D721Med (cell line): ENCODE measurements at places on chromosomes 6 and 20.

GRCh38 chr6:146543211-146543939 is at the start of gene RAB32:
Gene RAB32 (plus strand): TSS chr6:146543833. CDS start chr6:146543872, 39 bp downstream.
- DNase-seq = no peak

DNA sequence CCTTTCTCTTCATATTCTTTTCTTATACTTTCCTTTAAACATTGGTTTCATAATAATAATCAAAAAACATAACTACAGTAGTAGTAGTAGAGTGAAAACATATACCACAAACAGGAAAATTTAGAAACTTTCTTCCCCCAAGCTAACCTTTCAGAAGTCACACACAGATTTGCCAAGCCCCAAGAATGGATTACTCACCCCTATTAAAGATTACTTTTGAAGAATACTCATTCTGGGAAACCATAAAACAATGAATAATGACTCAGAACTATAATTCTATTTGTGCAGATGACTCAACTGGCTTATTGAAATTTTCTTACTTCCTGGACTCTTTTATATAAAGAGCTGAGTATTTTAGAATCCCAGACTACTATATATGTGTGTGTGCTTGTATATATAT is 119.4 kb upstream of the GJE1 start:
- no peak for DNase-seq

- no peak for DNase-seq
These were observed 4.9 kb downstream of the TM9SF4 start for GRCh38 chr20:32114305-32114960.

GRCh38 chr20:23744817-23745216 is 5.9 kb downstream of the CST1 start:
- no peak for DNase-seq

DNA sequence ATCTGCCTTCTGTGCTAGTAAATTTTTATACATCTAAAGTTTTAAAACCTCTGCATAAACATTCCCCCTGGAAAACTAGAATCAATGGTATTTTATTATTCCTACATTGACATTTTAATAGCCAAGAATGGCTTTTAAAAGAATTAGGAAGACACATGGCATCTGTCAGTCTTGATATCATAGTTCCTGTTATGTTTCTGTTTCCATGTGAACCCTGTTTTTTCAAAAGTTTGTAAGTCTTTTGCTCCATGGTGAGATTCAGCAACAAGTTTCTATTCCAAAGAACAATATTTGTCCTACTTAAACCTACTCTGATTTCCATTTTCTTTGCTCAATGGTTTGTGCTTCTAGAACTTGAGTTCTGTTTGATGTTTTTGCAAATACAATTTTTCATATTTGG is 95.2 kb downstream of the PLEKHG1 start:
- DNase-seq = no peak

- DNase-seq = no peak
These were observed 34.5 kb downstream of the TXLNB start for GRCh38 chr6:139257291-139257690.

- DNase-seq = no peak
These were observed 50.0 kb upstream of the SCGN start for GRCh38 chr6:25601800-25602673.

DNA sequence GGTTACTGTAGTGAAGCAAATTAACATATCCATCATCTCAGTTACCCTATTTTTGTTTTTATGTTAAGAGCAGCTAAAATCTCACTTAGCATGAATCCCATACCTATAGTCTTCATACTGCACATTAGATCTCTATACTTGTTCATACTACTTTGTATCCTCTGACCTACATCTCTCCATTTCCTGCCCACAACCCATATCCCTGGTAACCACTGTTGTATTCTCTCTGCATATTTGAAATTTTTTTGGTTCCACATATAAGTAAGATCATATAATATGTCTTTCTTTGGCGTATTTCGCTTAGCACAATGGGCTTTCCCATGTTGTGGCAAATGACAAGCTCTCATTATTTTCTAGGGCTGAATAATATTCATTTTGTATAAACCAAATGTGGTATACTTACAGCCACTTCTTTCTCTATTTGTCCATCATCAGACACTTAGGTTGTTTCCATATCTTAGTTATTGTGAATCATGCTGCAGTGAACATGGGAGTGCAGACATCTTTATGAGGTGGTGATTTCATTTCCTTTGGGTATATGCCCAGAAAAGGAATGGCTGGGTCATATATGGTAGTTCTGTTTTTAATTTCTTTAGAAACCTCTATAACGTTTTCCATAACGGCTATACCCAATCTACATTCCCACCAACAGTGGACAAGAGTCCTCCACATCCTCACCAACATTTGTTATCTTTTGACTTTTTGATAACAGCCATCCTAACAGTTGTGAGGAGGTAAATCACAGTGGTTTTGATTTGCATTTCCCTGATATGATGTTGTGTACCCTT is 39.8 kb downstream of the BACH2 start:
- no peak for DNase-seq

DNA sequence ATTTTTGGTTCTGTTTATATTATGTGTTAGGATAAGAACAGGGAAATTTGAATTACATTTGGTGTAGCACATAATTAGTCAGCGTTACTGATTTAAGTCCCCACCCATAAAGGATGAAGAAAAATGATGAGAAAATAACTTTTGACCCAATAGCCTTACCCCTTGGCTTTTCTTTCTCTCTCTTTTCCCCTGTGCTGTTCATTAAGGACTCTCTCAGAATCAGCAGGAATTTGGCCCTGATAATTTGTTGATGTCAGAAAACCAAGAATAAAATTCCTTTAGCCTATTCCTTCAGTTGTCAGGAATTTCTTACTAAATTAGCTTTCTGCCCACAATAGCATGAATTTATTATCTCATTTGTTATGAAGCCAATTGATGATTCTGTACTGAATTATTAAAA is 18.5 kb downstream of the PLCB1 start:
- no peak for DNase-seq

GRCh38 chr20:19826179-19826914 is 68.3 kb downstream of the RIN2 start:
- DNase-seq = no peak

- no peak for DNase-seq
These were observed 39.5 kb downstream of the CRISP1 start for GRCh38 chr6:49826743-49827406.

DNA sequence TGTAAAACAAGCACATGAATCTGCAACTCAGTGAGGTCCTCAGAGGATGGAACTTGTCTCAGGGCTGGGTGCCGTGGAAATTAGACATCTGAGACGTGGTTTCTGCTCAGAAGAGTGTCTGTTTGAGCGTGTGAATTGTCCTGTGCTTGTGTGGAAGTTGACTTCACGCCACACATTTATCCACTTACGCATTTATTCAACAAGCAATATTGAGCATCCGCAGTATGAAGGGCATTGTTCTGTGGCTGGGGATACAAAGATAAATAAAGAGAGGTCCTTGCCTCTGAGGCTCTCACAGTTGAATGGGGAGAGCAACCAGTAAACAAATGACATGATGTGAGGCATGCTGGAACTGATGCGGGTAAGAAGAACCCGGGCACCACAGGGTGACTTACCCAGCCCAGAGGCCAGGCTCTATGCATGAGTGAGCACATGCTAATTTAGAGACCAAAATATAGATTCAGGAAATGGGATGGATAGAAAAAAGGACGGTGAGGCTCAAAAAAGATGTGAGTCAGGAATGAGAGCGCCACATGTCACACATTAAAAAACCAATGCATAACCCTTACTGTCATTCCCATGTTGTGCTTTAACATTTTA is 60.4 kb downstream of the SOBP start:
- DNase-seq = no peak

- DNase-seq = no peak
These were observed 9.1 kb downstream of the BCL2L1 start for GRCh38 chr20:31713312-31714273.

DNA sequence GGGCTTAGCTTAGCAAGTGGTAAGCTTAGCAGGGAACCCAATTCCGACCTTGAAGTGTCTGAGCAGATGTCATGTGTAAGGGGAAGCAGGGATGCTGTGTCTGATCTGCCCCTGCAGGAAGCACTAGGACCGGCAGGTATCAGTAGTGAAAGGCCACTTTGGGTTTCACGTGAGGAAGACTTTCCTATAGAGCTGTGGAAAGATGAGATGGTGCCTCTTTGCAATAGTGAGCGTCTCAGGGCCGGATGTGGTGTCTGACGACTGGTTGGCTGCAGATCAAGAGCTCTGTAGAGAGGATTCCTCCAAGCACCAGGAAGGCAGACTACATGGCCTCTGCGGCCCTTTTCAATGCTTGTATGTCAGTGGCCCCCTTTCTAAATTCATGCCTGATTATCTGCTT is 98.3 kb downstream of the TIAM2 start:
- DNase-seq = no peak

GRCh38 chr20:38599410-38599882 is 2.2 kb upstream of the ARHGAP40 start:
- DNase-seq = no peak

DNA sequence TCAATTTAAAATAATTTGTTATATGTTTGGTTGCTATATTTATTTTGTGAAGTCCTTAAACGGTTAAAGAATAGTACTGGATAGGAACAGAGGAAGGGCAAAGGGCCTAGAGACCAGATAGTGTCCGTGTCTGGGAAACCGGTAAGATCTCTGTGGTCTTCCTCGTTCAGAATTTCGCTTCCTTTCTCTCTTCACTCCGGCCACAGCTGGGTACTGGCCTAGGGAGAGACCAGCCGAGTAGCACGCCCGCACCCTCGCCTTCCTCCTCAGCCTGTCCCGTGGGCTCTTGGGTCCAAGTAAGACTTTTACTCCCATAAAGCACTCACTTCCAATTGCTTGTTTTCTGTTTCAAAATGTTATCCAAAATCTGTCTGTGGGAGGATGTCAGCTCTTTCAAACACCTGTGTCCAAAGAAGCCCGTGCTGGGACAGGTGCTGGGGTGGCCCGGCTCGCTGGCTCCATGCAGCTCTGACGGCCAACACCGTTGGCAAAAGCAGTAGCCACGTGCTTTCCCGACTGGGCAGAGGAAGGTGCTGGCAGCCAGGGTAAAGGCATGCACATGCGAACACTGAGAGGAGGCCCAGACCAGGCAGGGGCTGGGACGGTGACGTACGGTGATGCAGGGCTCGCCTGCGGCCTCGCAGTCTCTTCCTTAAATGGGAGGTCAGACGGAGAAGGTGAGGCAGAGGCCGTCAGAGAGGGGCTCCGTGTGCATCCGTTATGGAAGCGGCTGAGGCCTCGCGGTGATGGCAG is 112.2 kb downstream of the IRF4 start:
- no peak for DNase-seq

DNA sequence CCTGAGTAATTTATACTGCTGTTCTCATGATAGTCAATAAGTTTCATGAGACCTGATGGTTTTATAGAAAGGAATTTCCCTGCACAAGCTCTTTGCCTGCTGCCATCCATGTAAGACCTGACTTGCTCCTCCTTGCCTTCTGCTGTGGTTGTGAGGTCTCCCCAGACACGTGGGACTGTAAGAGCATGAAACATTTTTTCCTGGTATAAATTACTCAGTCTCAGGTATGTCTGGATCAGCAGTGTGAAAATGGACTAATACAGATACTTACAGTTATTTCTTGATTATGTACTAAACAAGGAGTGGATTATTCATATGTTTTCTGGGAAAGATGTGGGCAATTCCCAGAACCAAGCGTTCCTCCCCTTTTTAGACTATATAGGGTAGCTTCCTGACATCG is 1.9 kb upstream of the TRIM38 start:
- DNase-seq = no peak

GRCh38 chr6:165660857-165661663 is 2.0 kb downstream of the PDE10A start:
- DNase-seq = no peak

DNA sequence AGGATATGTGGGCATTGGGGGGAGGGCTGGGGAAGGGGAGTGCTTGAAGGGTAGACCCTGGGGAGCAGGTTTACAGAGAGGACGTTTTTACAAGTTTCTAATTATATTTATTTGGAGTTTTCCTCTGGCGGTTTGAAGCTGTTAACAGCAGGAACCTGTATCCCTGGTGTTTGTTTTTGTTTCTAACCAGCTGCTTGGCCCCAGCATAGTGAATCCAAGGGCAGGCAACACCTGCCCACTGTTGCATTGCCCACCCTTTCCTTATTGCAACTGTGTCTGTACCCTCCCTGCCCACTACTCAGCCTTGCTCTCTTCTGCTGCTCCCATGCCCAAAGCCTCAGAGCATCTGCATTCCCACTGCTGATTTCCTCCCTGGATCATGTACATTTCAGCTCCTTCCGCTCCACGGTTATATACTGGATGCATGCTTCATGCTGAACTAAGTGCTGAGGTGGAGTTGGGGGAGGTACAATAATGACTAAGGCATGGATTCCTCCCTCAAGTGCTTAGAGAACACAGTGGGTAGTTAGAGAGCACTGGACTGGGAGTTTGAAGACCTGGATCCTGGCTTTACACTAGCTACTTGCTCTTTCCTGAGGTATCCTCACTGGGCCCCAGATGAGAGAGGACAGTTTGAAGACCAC is 6.0 kb downstream of the SCUBE3 start:
- no peak for DNase-seq

DNA sequence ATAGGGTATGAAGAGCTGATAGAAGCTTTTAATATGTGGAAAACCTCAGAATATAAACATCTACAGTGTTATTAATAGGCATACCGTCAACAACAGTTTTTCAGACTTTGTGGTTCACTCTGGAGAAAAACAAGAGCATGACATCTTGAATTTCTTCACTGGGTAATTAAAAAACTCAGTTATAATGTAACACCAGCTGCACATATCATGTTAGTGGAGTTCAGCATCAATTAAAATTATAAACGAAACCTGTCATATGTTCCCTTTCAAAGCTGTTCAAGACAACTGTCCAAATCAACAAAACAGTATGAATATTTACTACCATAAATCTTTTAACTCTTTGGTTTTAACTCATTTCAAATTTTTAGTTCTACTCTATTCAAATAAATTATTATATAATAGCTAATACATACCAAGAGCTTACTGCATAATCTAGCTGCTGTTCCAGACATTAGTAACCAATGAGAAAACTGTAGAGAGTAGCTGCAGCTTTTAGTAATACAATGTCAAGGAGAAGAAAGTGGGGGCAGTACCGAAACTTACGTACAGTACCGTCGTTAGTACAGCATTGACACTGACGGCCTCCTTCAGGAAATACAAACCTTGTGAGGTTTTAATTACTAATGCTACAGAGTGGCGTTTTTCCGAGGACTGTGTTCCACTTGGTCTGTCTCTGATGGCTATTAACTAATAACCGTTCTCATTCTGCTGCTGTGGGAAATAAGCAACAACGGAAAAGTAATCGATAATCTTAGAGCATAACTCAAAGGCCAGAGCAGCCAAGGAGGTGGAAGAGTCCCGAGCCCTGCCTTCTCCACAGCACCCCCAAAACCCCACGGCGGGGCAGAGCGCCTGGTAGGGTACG is 532 bp upstream of the PM20D2 start:
- DNase-seq = no peak

GRCh38 chr6:131488780-131489179 is 84.2 kb upstream of the ARG1 start:
- no peak for DNase-seq
